ENCODE measurements at places on chromosomes 2 and 18.

GRCh38 chr18:13218368-13218991, at the start of gene LDLRAD4:
LDLRAD4 (plus strand) TSS chr18:13218760.
- DNase-seq = peak; percentile 58

GRCh38 chr18:36494160-36494437, 196.6 kb downstream of the FHOD3 start:
- no peak for DNase-seq

DNA sequence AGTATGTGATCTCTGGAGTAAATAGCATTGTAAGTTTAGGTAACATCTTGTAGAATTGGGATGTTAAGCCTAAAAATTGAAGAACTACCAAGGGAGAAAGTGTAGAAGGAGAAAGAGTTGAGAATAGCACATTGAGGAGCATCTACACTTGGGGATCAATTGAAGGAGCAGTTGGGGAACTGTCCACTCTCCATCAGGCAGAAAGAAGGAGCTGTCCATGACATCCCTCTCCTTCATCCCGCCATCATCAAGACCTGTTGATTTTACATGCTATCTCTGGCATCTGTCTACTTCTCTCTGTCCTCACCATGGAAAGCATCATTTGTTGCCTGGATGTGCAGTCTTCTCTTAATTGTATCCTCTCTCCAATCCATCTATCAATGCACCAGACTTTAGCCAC, 87.8 kb downstream of the CCDC141 start:
- no peak for DNase-seq

DNA sequence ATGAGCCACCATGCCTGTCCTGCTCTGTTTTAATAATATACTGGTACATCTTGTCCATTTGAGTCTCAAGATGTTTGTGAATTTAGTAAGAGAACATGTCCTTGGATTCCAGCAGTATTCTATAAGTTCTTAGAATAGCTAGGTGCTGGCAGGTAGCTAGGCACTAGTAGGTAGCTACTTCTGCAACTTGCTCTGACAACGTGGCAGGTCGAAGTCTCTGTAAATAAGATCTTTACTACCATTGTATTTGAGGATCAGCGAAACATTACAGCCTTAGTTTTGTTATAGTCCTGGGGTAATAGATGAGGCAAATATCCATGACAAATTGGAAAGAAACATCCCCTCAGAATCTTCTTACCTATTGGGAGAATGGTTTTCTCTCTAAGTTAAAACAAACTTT, 14.2 kb upstream of the PRELID3A start:
- DNase-seq = no peak

GRCh38 chr2:118309946-118310680, 221.8 kb downstream of the INSIG2 start:
- DNase-seq = peak; percentile 17

DNA sequence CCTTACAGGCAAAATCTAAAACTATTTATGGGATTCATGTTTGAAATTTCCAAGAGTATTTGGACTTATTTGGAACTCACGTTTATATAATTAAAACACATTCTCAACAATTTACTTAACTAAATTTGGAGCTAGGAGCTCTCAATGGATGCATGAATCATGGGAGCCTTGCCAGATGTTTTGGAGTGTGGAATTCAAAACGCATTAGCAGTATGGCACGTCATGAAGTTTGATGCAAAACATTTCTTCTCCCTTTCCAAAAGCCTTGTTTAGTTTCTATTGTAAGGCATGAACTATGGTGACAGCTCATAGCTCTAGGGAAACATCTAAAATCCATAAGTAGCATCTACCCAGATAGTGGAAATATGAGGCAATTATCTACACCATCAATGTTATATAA, 701.6 kb downstream of the SATB2 start:
- DNase-seq = no peak

DNA sequence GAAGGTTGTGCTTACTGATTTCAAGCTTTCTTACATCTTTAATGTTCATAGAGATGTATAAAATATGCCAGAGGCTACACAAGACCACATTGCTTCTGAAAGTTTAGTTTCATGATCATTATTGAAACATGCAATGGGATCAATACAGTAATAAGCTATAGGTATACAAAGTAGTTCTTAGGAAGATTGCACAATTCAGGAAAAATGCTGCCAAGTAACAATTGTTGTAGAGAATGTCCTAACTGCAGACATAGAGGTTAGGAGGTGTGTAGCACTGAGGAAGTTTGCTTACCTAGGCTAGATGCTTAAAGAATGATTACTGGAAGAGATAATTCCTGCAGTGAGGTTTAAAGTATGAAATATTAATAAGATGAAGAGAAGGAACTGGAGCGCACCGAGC, 259.5 kb upstream of the CYRIA start:
- DNase-seq = no peak

- DNase-seq = no peak
Observed at GRCh38 chr2:120424274-120424796, 78.4 kb downstream of the INHBB start.

GRCh38 chr18:31612124-31612523, 20.4 kb downstream of the TTR start:
- no peak for DNase-seq

GRCh38 chr2:22626621-22627020, 758.4 kb upstream of the KLHL29 start:
- DNase-seq = no peak

GRCh38 chr2:62624855-62625254, 80.7 kb upstream of the EHBP1 start:
- DNase-seq = no peak

GRCh38 chr2:68423966-68424650, 43.0 kb downstream of the FBXO48 start:
- no peak for DNase-seq

DNA sequence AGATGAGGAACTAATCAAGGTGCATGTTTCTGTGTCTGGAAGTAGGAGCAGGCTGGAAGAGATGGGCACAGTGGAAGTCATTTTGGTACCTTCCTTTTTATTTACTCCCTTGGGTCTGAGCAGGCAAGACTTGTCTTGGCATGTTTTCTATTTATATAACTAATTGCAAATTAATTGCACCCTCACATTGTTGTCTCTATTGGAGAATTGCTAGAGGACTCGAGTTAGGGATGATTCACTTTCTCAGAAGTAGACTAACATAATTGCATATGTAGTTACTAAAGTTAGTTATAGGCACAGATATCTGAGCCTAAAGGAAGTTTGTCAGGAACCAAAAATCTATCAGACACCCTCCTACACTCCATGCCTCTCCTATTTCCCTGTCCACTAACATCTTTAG, 92.8 kb upstream of the NRP2 start:
- DNase-seq = no peak

DNA sequence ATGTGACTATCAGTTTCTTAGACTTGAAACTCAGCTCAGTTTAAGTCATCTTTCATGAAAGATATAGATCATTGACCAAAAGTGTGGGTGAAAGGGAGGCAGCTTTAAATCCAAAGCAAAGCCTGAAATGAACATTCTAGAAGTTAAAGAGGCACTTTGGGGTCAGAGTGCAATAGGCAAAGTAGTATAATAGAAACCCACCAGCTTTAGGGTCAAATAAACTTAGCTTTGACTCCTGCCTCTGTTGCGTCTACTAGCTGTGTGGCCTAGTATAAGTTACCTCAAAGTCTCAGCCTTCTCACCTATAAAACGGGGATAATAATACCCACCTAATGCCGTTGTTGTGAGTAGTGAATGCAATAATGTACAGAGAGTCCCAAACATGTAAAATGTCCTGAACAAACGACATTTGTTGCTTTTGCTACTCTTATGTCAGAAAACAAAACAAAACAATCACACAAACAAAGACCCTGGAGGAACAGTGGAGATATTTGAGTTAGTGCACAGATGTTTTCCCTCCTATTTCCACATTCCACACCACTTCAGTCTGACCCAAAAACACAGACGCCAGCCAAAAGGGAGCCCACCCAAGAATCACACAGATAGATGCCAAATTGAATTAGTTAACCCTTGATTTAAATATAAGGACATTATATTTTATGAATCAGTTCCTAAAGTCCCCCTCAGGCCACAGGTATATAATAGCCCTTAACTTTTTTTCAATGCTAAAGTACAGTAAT, 657.0 kb downstream of the ARHGAP15 start:
- no peak for DNase-seq

GRCh38 chr2:75309596-75310463, 110.5 kb upstream of the TACR1 start:
- DNase-seq = no peak

DNA sequence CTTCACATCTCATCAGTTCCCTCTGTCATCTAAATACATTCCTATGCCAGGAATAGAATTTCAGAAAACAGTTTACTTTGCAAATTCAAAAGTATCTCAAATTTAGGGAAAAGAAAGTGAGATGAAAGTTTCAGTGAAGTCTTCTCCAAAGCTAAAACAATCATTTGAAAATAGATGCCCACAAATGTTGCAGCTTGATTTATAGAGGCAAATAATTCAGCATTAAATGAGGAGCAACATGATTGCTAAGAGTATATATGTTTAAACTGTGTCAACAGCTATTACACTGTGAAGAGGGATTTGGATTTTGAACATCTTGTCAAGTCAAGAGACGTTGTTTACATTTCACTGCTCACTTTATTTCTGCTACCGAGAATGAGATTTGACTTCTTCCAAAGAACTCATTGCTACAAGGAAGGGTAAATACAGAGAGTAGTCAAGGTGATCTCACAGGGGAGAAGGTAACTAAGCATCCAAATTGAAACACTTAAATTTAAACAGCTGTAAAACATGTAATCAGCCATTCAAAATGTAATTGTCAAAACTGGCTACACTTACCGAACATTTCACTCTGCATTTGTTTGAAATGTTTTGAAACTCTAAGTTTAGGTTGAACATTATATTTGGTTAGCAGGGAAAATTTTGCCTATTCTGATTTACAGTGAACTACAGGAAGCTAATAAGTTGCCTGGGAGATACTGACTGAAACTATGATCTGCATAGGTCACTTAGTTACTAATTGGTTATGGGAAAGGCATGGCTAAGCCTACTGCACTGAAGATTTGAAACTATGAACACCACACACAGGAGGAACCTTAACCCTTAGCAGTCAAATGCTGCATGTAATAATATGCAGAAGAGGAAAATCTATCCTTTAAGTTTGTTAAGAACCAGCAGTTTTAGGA, 33.2 kb upstream of the GALNT3 start:
- DNase-seq = no peak

DNA sequence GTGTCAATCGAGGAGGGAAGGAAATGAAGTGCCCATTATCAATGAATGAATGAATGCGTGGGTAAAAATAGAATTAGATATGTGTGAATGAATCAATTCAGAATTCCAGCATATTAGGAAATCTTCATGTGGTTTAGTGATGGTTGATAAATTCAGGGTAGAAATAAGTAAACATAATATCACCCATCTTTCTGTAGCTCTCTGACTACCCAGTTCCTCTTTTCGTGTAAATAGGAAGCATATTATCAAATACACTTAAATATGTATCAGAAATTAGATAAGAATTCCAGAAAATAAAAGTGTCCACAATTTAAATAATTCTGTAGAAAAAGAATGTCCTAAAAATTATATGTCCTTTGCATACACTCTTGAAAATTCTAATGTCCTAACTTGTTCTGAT, 552.9 kb upstream of the LRATD1 start:
- DNase-seq = no peak

GRCh38 chr2:120552800-120553481, 182.7 kb upstream of the GLI2 start:
- no peak for DNase-seq

DNA sequence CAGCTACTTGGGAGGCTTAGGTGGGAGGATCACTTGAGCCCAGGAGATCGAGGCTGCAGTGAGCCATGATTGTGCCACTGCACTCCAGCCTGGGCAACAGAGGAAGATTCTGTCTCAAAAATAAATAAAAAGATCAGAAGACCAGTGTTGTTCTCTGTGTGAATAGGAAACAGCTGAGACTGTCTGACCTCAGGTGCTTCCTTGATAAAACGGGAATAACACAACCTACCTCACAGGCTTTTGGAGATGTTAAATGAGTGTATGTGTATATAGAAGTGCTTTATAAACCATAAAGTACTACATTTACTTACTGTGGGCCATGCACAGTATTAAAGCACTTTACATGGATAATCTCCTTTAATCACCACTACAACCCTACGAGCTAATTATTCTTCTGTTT, 9.9 kb upstream of the CETN1 start:
- DNase-seq = no peak

GRCh38 chr2:171553858-171554257, 31.6 kb downstream of the CYBRD1 start:
- no peak for DNase-seq

DNA sequence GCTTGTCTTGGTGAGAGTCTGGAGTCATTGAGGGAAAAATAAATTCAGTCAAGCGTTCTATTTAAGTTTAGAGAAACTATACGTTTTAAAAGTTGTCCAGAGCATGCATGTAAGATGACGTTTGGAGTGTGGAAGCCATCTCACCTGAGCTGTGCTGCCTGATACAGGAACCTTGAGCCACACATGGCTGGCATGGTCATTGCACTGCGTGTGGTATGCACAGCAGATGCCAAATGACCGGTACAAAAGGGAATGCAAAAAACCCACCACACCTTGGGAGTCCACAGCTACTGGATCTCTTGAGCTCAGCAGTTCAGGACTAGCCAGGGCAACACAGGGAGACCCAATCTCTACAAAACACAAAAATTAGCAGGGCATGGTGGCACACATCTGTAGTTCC, 4.3 kb downstream of the MZT2B start:
- no peak for DNase-seq

DNA sequence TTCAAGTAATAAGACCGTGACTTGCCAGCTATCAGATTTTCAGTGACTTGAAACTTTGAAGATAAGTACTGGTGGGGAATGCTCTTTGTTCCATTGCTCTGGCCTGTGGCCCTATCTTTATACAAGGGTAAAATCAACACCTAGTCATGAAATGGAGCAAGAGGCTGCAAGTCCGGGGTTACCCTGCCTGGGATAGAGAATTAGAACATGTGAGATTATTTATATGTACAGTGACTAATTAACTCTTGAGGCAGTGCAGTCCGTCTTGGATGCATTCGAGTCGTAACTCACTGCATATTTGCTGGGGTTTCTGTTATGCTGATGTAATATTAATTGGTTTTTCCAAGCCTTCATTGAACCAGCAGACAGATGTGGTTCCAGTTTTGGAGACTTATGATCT, 105.8 kb upstream of the LYPD6 start:
- no peak for DNase-seq

DNA sequence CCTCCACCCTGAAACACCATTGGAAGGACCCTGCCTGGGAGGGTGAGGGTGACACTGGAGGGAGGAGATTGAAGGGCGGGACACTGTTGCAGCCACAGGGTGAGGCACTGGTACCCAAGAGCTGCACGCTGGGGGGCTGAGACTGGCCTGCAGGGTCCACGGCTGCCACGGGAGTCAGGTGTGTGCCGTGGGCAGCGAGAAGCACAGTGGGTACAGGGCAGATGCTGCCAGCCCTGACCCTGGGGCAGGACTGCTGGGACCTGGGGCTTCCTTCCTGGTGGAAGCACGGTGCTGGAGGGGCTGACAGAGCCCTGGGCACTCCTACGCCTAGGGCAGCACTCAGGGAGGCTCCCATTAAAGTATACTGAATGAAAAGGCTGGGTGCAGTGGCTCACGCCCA, 16.6 kb downstream of the CYS1 start:
- DNase-seq = no peak

DNA sequence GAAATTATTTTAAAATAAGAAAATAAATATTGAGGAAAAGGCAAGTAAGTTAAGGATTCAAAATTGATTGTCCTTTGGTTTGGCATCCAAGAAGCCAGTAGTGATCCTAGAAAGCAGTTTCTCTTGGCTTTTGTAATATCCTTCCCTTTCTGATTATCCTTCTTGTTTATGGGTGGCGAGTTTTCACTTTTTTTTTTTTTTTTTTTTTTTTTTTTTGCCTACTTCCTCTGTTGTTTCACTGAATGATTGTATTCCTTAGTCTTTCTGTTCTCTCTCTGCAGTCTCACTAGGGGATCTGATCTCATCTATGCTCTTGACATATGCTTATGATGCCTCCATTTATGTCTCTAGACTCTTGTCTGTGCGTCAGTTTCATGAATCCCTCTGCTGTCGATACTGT, 4.2 kb downstream of the NAPG start:
- no peak for DNase-seq
